ENCODE measurements at places on chromosomes 2 and 18.

GRCh38 chr2:199484927-199485326, 27.2 kb upstream of the SATB2 start:
- DNase-seq: no peak

DNA sequence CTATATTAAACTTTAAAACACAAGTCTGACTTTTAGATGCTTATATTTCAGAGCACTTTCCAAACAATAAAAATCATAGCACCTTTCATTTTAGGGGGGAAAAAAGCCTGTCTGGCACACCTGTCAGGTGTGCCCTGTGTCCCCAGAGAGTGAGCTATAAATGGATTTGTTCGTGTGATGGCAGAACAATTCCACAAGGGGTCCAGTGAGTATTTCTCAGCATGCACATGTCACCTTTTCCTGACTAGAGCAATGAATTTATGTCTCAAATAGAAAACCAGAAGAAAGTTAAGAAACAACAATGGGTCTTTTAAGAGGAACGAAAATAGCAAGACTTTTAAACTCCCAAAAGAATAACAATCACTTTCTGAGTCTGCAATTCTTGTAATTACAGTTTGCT, 55.9 kb downstream of the ACVR1C start:
- DNase-seq: no peak

DNA sequence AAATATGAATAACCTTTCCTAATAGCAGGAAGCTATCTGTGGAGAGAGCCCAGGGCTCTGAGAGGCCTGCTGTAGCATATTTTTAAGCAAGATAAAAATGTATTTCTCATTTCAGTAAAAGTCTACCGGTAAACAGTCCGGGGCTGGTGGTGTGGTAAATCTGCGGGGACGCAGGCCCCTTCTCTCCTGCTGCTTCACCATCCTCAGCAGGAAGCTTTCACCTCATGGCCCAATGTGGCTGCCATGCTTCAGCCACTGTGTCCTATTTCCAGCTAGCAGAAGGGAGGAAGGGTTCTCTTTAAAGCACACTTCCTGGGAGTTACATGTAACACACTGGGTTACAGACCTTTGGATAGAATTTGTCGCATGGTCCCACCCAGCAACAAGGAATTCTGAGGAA, 79.5 kb upstream of the ODC1 start:
- DNase-seq: no peak

- DNase-seq: no peak
Measured at GRCh38 chr2:172425336-172425735, 2.0 kb upstream of the ITGA6 start.

GRCh38 chr2:106624787-106625380, 137.7 kb downstream of the CD8B2 start:
- DNase-seq: no peak

Measured in cortex of kidney (tissue), 1 donor.